Daoy (cell line): ENCODE measurements at places on chromosomes 1 and 21. TPM values are rescaled to one million over a fixed set of nuclear protein-coding genes. Genes with fewer than 3 reads are reported as not detected.

The CR1L gene
- 0.21 and 0.69 TPM in 2 replicates for total RNA-seq

The TDRD10 gene
- total RNA-seq: not detected in 2 replicates

The CADM3 gene
- total RNA-seq: 0.57 and 0.80 TPM in 2 replicates

The HMCN1 gene
- total RNA-seq: 2.6 and 5.5 TPM in 2 replicates

The MSH4 gene
- total RNA-seq: 0.06 and 0.34 TPM in 2 replicates

The OR2T35 gene
- total RNA-seq: not detected in 2 replicates

The TIMM17A gene
- 88.3 and 98.3 TPM in 2 replicates for total RNA-seq

The ESPN gene
- total RNA-seq: not detected in 2 replicates

The OR2M3 gene
- not detected in 2 replicates for total RNA-seq

The PGBD5 gene
- 1.0 and 3.6 TPM in 2 replicates for total RNA-seq

The OR2T11 gene
- total RNA-seq: not detected in 2 replicates

The TMEM81 gene
- 0.45 and 2.6 TPM in 2 replicates for total RNA-seq

The TTC39A gene
- 0.06 and 0.95 TPM in 2 replicates for total RNA-seq

The BMP8B gene
- total RNA-seq: 0.51 and 0.86 TPM in 2 replicates

The AMY1A gene
- total RNA-seq: not detected in 2 replicates

The S100A7 gene
- not detected in 2 replicates for total RNA-seq

The AZIN2 gene
- total RNA-seq: 2.4 and 8.9 TPM in 2 replicates

The RHBG gene
- 0.06 TPM in 1 of 2 replicates, not detected in the other for total RNA-seq

The C1orf167 gene
- total RNA-seq: not detected in 2 replicates

The LORICRIN gene
- not detected in 2 replicates for total RNA-seq

The BEND5 gene
- 0.77 and 3.1 TPM in 2 replicates for total RNA-seq

The WNT9A gene
- total RNA-seq: 0.57 and 1.8 TPM in 2 replicates

The TPM3 gene
- total RNA-seq: 1,219 and 1,519 TPM in 2 replicates

The PLEKHN1 gene
- total RNA-seq: 0.11 and 3.8 TPM in 2 replicates

The NUP210L gene
- not detected in 2 replicates for total RNA-seq

The FAM78B gene
- total RNA-seq: 0.80 and 4.0 TPM in 2 replicates

The PLOD1 gene
- total RNA-seq: 88.1 and 107 TPM in 2 replicates

The PCP4 gene
- total RNA-seq: not detected in 2 replicates

The REG4 gene
- not detected in 2 replicates for total RNA-seq

The CFHR3 gene
- not detected in 2 replicates for total RNA-seq

The CXADR gene
- 5.1 and 7.4 TPM in 2 replicates for total RNA-seq

The HMGB4 gene
- total RNA-seq: not detected in 2 replicates

The FHAD1 gene
- total RNA-seq: 1.0 and 4.8 TPM in 2 replicates

The DNM3 gene
- 4.3 and 4.5 TPM in 2 replicates for total RNA-seq

The LMO4 gene
- 48.4 and 49.8 TPM in 2 replicates for total RNA-seq

The TCP10L gene
- 2.9 TPM in 1 of 2 replicates, not detected in the other for total RNA-seq

The RGL1 gene
- 5.4 and 8.1 TPM in 2 replicates for total RNA-seq

The AGT gene
- not detected in 2 replicates for total RNA-seq

The FNDC5 gene
- total RNA-seq: 2.0 and 2.7 TPM in 2 replicates

The LGR6 gene
- 0.23 and 1.2 TPM in 2 replicates for total RNA-seq

The HPCAL4 gene
- 0.03 and 0.29 TPM in 2 replicates for total RNA-seq

The ERICH3 gene
- 0.06 TPM in 1 of 2 replicates, not detected in the other for total RNA-seq

The CLIC4 gene
- total RNA-seq: 226 and 245 TPM in 2 replicates

The BRINP2 gene
- total RNA-seq: 0.69 and 0.74 TPM in 2 replicates

The ADCY10 gene
- not detected in 2 replicates for total RNA-seq

The LCE1D gene
- total RNA-seq: not detected in 2 replicates

The CHIA gene
- 0.06 TPM in 1 of 2 replicates, not detected in the other for total RNA-seq

The CR2 gene
- total RNA-seq: 0.29 and 2.1 TPM in 2 replicates

The SIK1 gene
- 0.12 and 1.8 TPM in 2 replicates for total RNA-seq

The PLA2G2E gene
- not detected in 2 replicates for total RNA-seq

The FAM72B gene
- 20.6 and 23.1 TPM in 2 replicates for total RNA-seq

The S100A4 gene
- 15.7 and 20.6 TPM in 2 replicates for total RNA-seq

The TP73 gene
- 0.89 and 2.5 TPM in 2 replicates for total RNA-seq

The SH2D5 gene
- total RNA-seq: 1.3 and 2.2 TPM in 2 replicates

The BSND gene
- not detected in 2 replicates for total RNA-seq

The NOC2L gene
- 256 and 271 TPM in 2 replicates for total RNA-seq

The PDZK1IP1 gene
- total RNA-seq: not detected in 2 replicates

The EXTL2 gene
- 26.3 and 29.3 TPM in 2 replicates for total RNA-seq
